Stimulated activated CD4-positive, alpha-beta T cell treated with anti-CD3 and anti-CD28 coated beads, TNF-alpha, amount 100 ng/mL, for 24 hours (primary cell): ENCODE measurements at places on chromosomes 5 and 9.

GRCh38 chr5:36040651-36041536 is 25.8 kb downstream of the UGT3A2 start:
- no peak for DNase-seq

GRCh38 chr5:170491479-170491878 is 12.3 kb upstream of the KCNIP1 start:
- DNase-seq = no peak

DNA sequence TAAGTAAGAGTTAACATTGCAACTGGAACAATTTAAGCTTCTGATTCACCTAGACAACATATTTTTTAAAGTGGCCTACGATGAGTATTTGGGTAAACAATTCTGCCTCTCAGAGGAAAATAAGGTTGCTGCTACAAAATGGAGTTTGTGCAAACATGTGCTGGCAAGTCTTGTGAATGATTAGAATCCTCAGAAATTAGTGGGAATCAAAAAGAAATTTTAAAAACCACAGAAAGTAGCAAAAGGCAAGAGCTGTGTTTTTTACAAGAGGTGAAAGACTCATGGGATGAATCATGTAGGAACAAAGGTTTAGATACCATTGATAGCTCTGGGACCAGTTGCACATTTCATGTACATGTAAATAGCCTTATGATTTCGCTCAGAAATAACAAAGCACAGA is 561.6 kb downstream of the TAF11L14 start:
- DNase-seq = no peak

- no peak for DNase-seq
Observed at GRCh38 chr9:76808636-76809035, 44.4 kb downstream of the PCA3 start.

DNA sequence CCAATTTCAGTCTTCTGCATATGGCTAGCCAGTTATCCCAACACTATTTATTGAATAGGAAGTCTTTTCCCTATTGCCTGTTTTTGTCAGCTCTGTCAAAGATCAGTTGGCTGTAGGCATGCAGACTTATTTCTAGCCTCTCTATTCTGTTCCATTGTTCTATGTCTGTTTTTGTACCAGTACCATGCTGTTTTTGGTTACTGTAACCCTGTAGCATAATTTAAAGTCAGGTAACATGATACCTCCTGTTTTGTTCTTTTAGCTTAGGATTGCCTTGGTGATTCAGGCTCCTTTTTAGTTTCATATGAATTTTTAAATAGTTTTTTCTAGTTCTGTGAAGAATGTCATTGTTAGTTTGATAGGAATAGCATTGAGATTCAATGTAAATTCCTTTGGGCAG is 104.9 kb upstream of the SLCO6A1 start:
- no peak for DNase-seq

DNA sequence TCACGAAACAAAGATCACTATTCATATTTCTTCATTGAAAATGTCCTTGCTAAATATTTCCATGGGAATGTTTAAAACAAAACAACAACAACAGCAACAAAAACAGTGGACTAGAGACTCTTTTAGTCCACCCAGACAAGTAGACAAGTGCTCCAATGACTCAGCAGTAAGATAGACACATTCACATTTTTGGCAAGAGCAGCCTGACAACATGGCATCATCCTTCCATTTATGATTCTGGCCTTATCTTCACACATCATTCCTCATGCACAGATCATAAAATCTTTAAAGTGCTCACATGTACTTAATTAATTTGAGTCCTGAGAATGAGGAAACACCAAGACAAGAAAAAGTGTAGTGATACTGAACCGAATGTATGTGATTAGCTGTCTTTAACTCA is 132.6 kb upstream of the PDE4D start:
- no peak for DNase-seq

DNA sequence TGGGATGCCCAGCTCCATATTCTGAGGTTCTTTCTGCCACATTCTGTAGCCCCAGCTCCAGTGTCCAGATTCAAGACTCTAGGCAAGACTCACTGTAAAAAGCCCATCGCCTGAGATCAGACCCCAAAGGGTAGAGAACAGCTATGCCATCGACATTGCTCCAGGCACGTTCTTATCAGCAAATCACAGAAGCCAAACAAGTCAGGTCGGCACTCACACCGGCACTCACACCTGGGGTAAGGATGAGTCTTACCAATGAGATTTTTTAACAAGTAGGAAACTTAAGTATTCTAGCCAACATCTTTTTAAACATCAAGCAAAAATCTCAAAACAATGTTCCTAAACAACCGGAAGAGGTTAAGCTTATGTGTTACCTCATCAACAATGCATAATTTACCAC is 2.4 kb downstream of the CDKN2AIPNL start:
- DNase-seq = no peak

GRCh38 chr5:9128136-9128535 is 417.7 kb downstream of the SEMA5A start:
- DNase-seq = no peak

DNA sequence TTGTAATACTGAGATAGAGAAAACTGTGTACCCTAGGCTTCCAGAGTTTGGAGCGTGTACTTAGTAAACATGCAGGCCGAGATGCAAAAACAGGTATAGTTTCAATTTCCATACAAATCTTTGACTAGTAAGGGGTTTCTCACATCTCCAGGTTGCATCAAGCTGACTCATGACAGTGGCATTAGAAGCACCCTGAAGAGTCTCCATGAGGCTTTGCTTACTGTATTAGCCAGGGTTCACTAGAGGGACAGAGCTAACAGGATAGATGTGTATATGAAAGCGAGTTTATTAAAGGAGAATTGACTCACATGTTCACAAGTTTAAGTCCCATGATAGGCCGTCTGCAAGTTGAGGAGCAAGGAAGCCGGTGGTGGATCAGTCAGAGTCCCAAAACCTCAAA is 275.3 kb upstream of the CDH6 start:
- DNase-seq = no peak

GRCh38 chr9:86352440-86353077 is 1.7 kb downstream of the TUT7 start:
- no peak for DNase-seq

GRCh38 chr9:84001621-84002020 is 21.0 kb downstream of the RMI1 start:
- no peak for DNase-seq

DNA sequence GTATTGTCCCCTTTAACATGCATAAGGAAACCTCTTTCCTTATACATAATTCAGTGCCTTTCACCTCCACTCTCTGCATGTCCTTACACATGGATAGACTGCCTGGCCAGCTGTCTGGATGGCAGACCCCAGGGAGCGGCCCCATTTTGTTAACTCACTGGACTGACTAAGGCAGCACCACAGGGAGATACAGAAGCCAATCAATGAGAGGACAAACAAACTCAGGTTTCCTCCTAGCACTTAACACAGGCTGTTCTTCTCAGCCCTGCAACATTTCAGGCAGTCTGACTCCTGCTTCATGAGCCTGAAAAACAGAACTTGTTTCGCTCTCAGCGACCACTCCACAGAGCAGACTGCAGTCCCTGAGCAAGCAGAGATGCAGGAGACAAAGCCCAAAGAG is 135.4 kb upstream of the RASEF start:
- no peak for DNase-seq

GRCh38 chr5:11037080-11037479 is 276.0 kb upstream of the DAP start:
- DNase-seq = no peak

DNA sequence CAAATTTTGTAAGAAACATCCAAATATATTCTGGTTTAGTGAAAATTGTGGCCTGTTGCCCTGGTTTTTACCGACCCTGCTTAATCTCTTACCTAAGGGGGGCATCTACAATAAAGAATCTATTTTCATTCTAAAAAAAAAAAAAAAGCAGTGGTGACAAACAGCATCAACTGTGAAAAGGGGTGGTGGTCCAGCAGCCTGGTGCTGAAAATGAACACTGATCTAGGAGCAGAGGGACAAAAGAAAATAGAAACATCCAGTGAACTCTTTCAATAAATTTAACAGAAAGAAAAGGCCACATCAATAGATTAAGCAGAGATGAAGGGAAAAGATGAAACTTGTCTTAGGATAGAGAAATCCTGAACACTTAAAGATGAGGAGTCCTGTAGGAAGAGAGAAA is 348.7 kb upstream of the GRAMD2B start:
- DNase-seq = no peak

GRCh38 chr5:110099572-110099971 is 409.8 kb downstream of the MAN2A1 start:
- no peak for DNase-seq

DNA sequence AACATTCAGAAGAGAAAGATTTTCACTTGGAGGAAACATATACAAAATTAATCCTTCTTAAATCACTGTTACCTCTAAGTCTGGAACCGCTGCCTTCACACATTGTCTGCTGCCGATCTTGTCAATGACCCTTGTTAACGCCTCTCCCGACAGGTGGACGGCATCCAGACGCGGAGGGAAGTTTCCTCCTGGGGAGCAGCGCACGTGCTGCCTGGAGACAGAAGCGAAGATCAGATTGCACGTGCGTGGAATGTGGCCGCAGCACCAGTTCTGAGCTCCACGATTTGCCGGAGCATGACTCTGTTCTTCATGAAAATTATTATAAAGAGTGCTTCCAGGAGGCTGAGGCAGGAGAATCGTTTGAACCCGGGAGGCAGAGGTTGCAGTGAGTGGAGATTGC is 183.6 kb upstream of the IRX4 start:
- DNase-seq = no peak

DNA sequence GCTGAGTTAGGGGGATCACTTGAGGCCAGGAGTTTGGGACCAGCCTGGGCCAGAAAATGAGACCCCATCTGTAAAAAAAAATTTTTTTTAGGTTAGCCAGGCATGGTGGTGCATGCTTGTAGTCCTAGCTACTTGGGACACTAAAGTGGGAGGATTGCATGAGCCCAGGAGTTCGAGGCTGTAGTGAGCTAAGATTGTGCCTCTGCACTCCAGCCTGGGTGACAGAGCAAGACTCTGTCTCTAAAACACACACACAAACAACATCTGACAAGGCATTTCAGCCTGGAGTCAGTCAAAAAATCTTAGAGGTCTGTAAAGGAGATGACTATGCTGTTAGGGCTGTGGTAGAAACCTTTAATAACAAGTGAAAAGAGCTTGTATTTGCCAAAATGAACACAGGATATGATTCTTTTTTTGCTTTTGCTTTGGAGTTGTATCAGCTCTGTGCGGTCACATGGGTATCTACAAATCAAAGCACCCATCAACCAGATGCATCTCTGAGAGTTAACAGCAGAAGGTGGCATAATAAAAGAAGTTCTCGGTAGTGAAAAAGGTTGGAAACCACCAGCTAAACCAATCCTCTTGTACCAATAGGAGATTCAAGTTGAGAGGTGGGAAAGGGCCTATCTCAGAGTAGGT is 3.6 kb upstream of the PSMD5 start:
- DNase-seq = no peak

DNA sequence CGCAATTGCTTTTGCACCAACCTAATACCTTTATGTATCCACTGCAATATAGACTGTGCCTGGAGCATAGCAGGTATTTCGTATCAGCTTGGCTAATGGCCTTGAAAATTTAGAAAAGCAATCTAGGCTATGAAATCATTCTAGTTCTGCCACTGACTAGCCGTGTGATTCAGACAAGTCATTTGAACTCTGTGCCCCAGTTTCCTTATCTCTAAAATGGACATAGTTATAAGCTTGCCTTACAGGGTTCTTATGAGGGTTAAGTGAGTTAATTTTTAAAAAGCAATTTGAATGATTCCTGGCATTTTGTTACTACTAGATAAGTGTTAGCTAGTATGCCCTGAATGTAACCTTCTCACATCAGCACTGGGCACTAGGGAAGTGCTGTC is 80.5 kb upstream of the PUM3 start:
- no peak for DNase-seq

GRCh38 chr5:27465140-27465539 is 426.8 kb upstream of the CDH9 start:
- no peak for DNase-seq

DNA sequence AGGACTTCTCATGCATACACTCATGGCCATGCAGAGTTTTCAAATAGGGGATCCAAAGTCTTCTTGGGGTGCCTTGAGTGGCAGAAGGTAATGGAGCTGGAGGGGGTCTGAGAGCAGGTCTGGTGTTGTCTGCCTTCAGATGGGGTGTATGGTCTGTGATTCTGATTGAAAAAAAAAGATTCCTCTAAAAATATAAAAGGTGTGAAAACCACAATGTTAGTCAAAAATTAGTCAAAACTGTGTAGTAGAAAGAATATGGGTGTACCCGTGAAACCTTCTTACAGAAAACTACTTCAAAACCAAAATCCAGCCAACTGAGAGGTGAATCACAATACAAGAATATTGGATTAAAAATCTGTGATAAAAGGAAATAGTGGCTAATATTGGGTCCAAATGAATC is 20.1 kb downstream of the DOCK2 start:
- no peak for DNase-seq

GRCh38 chr5:43659075-43659474 is 56.1 kb downstream of the NNT start:
- DNase-seq = no peak

DNA sequence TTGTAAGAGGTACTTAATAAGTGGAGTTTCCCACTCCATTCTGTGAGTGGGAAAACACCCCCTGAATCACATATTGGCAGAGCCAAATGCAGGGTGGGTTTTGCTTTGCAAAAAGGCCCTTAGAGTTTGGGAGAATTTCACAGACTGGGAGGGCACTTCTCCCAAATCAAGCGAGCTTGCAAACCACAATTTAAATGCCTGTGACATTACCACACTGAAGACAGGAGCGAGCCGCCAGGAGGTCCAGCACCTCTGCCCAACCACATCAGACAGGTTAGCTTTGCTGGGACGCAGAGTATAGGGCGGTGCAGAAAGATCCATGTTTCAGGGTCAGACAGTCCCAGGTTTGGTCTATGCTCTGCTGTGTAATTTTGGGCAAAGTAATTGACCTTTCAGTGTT is 2.3 kb downstream of the ALAD start:
- DNase-seq = no peak

GRCh38 chr5:102857076-102857818 is 102.1 kb downstream of the PAM start:
- no peak for DNase-seq

GRCh38 chr9:134320868-134321471 is 5.3 kb upstream of the RXRA start:
- no peak for DNase-seq

GRCh38 chr5:143121135-143121475 is 282.4 kb downstream of the NR3C1 start:
- DNase-seq = no peak

DNA sequence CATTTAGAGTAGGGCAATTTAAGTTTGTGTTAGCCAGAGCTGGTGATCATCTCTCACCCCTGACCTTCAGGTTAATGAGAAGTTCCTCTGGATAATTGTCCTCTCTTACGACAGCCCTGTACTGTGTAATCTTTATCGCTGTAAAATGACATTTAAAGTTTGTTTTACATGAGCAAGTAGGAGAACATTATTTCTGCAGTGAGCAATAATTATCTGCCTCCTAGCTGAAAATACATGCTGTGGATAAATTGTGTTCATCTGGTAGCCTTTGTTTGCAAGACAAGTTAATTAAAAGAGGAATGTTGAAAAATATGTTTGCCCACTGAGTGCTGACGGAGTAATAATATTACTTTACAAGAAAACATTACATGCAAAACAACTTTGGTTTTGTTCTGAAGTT is 1083.8 kb upstream of the NUDT12 start:
- DNase-seq = no peak
